Esophagus squamous epithelium (tissue), 5 donors: ENCODE measurements at places on chromosomes 4 and X. TPM values are rescaled to one million over a fixed set of nuclear protein-coding genes. Genes with fewer than 3 reads are reported as not detected.

DNA sequence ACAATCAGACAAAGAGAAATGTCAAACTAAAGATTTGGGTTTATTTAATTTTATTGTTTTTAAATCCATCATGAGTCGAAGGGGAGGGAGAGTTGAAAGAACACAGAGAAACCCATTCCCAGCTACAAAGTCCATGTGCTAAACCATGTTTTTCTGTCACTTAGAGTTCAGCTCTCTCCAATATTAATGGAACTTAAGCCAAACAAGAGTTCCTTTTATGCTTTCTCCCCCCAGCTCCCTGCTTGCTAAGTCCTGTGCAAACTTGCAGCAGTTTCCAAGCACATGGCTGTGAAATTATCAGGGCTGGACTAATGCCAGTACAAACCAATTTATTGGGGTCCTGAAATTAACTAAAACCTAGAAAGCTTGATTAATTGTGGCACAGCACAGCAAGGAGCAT is 9.7 kb upstream of the CHRDL1 start:
- DNase-seq, result no peak

DNA sequence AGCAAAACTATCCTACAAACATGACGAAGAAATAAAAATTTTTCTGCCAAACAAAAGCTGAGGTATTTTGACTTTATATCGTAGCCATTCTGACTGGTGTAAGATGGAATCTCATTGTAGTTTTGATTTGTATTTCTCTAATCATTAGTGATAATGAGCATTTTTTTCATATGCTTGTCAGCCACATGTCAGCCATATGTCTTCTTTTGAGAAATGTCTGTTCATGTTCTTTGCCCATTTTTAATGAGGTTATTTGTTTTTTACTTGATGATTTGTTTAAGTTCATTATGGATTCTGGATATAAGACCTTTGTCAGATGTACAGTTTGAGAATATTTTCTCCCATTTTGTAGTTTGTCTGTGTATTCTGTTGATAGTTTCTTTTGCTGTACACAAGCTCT is 24.5 kb downstream of the F8A2 start:
- no peak for DNase-seq

- no peak for DNase-seq
These were observed 47.6 kb downstream of the METTL14 start for GRCh38 chr4:118732591-118733330.

- no peak for DNase-seq
These were observed 24.3 kb downstream of the CFAP97 start for GRCh38 chr4:185179488-185179887.

DNA sequence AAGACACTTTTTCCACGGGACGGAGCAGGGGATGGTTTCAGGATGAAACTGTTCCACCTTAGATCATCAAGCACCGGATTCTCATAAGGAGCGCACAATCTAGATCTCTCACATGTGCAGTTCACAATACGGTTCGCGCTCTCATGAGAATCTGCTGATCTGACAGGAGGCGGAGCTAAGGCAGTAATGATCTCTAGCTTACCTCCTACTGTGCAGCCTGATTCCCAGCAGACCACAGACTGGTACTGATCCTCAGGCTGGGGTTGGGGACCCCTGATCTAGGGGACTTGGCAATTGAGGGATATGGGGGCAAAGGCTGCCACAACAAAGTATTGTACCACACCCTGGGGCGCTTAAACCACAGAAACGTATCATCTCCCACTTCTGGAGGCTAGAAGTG is 25.7 kb downstream of the ZNF185 start:
- DNase-seq, result no peak

Gene CPZ
- 0.83 TPM for total RNA-seq

Gene NSG1
- 42.0 TPM for total RNA-seq

Gene ARR3
- total RNA-seq, result not detected
